Dermis blood vessel endothelial cell (primary cell): ENCODE measurements at places on chromosomes 5 and 9. TPM values are rescaled to one million over a fixed set of nuclear protein-coding genes. Genes with fewer than 3 reads are reported as not detected.

The MTMR12 gene
- total RNA-seq, result 45.6 and 55.3 TPM in 2 replicates

The PCDHB16 gene
- total RNA-seq, result 0.17 and 0.23 TPM in 2 replicates

The DELE1 gene
- total RNA-seq, result 66.4 and 81.7 TPM in 2 replicates

The KIAA1191 gene
- total RNA-seq, result 88.0 and 101 TPM in 2 replicates

The S1PR3 gene
- 1.0 and 3.6 TPM in 2 replicates for total RNA-seq

The PCDHGB7 gene
- total RNA-seq, result 10.2 and 11.9 TPM in 2 replicates

The SPINK4 gene
- total RNA-seq, result not detected in 2 replicates

DNA sequence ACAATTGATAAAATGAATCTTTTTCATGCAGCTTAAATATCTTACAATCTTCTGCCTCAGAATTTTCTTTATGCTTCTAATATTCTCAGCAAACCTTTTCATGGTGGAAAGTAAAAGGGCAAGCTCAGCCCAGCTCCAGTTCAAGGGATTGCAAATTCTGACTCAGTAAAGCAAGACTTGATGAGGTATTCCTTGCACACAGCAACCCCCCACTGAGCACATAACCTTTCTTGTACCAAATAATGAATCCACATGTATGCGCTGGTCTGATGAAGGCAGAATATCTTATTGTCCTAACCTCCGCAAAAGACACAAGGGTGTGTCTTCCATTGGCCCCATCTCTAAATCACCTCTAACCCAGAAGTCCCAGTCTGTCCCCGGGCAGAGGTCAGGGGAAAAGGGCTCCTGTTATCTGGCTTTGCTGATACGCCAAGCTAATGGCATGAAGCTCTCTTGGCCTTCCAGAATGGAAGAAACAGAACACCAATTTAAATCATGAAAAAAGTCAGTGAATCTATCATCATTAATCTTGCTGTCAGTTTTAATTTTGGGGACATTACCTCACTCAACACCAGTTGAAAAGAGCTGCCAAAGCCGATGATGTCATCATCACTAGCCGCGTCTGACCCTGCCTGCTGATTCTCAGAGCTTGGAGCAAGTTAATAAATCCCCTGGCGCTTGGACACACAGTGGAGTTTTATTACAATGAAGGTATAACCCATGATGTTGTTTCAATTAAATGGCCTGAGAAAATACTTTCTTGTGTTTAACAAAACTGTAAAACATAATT is 592.5 kb upstream of the CLINT1 start:
- DNase-seq, result no peak

- DNase-seq, result no peak
Observed at GRCh38 chr5:151899399-151899798, 25.3 kb downstream of the GLRA1 start.

DNA sequence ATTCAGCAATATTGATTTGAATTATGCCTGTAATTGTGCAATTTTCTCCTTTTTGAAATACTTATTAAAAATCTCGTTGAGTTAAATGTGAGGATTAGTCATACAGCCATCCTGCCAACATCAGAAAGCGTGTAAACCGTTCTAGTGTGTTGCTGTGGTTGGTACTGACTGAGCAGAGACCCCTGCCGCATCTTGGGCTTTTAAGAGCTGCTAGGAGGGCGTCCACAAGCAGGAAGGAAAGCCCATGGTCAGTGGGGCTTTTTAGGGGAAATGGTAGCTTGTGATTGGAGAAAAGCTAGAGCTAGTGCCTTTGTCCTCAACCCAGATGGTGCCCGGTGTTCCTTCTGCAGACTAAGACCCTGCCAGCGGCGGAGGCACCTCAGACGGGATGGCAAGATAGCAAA is 1.3 kb downstream of the SDHA start:
- DNase-seq, result peak; percentile 61
